ENCODE measurements at places on chromosomes 5 and 9.

DNA sequence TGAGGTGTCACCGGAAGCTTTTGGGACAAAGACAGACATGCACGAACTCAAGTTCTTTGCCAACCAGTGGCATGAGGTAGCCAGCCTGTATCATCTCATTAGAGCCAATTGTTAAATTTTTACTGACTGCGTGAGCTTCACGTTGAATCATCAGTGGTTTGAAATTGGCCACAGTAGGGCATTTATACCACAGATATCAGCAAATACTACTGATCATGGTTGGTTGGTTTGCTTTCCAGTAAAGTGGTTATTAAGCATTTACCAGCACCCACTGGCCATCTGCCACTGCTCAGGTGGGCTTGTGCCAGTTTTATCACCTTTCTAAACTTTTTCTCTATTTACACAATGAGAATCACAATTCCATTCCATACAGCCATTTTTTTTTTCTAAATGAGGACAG is 28.4 kb upstream of the SHC3 start:
- DNase-seq = no peak

GRCh38 chr5:133251296-133252132 is 199.7 kb downstream of the HSPA4 start:
- no peak for DNase-seq

DNA sequence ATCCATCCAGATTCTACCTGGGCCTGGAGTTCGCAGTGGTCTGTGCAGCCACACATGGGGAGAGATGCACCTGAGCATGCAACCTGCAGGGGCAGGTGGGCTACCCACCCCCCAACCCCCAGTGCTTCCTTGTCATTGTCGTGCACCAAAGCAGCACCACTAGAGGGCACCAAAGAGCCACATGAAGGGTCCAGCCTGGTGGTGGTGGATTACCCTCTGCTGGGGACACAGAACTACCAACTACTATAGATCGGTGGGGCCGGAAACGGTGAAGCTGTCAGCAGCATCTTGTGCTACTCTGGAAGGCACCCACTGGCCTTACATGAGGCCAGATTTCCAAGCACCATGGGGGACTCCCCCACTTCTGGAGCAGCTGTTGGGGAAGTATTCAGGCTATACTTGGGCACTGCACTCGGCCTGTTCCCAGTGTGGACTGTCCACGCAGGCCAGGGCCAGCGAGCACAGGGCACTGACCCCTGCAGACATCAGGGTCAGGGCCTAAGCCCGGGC is 60.2 kb upstream of the TBC1D2 start:
- DNase-seq = peak; percentile 65

GRCh38 chr9:132648685-132649084 is 21.1 kb downstream of the DDX31 start:
- no peak for DNase-seq

- no peak for DNase-seq
Measured at GRCh38 chr9:109721001-109721400, 59.0 kb upstream of the PALM2AKAP2 start.

DNA sequence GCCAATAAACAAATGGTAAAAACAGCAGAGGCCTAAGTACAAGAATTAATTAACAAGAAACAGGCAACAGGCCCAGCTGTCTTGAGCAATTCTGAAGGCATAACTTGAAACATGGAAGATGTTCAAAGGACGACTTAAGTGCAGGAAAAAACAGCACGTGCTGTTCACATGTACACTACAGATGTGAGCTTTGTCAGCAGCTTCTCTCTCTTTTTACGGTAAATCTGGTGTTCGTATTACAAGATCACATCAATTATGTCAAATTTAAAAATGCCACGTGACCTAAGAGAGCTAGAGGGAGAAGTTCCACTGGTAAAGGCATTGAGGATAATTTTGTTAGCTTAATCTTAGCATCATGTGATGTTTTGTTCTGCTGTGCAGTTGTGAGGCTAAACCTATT is 281.1 kb downstream of the PSAT1 start:
- DNase-seq = no peak

DNA sequence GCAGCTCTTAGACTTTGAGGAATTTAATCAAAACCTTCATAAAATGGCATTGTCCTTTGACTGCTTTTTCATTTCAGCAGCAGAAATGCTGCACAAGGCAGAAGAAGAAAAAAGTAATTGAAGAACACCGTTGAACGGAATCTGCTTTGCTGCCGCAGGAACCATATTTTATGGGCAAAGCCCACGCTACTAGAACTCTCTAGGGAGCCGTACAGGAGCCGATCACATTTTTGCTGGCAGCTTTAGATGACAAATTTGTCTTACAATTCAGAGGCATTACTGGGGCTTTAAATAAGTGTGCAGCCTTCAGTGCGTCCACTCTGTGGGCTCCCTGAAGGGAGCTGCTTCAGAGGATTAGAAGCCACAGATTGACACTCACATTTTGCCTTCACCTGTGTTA is 5.4 kb downstream of the CFAP90 start:
- no peak for DNase-seq
